ENCODE measurements at places on chromosomes 7 and 10.
A peak's percentile ranks its signal among the peaks of the same experiment; 100 is the strongest.

DNA sequence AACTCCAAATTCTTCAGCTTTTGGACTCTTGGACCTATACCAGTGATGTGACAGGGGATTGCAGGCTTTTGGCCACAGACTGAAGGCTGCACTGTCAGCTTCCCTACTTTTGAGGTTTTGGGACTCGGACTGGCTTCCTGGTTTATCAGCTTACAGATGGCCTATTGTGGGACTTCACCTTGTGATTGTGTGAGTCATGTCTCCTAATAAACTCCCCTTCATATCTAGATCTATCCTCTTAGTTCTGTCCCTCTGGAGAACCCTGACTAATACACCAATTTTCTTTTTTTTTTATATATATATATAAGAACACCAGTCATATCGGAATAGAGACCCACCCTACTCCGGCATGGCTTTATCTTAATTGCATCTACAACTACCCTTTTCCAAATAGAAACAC lies 166.8 kb downstream of the ETV1 start:
- no peak for DNase-seq

GRCh38 chr10:34029455-34029854 lies 695.0 kb upstream of the NRP1 start:
- DNase-seq, result no peak

GRCh38 chr7:18458830-18459229 lies 36.7 kb upstream of the HDAC9 start:
- DNase-seq, result no peak

- peak; percentile 42 for DNase-seq
Observed at GRCh38 chr10:80487791-80488538, 33.9 kb downstream of the TSPAN14 start.

- DNase-seq, result no peak
Observed at GRCh38 chr7:80735330-80735729, 96.9 kb downstream of the CD36 start.

DNA sequence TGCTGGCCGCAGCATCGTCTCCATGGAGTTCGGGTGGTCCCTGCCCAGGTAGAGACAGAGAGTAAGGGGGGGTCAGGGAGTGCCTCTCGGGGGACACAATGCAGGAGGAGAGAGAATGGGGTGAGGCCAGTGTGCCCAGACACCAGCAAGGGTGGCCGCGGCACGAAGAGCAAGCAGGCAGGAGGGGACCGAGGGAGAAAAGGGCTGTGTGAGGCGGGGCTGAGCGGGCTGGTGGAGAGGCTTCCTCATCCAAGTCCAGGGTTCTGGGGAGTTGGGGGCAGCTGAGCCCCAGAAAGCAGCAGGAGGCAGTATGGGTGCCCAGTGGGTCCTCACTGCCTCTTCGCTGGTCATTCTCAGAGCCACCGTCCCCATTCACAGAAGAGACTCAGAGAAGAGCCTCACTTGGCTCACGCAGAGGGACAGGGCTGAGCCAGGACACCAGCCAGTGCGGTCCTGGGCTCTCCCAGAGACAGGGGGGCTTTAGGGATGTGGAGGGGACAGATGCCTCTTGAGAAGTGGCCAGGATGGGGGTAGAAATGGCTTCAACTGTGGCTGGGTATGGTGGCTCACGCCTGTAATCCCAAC lies 78.9 kb downstream of the MICALL2 start:
- no peak for DNase-seq

- DNase-seq, result no peak
Observed at GRCh38 chr10:53833908-53834307, 967.1 kb downstream of the PCDH15 start.

DNA sequence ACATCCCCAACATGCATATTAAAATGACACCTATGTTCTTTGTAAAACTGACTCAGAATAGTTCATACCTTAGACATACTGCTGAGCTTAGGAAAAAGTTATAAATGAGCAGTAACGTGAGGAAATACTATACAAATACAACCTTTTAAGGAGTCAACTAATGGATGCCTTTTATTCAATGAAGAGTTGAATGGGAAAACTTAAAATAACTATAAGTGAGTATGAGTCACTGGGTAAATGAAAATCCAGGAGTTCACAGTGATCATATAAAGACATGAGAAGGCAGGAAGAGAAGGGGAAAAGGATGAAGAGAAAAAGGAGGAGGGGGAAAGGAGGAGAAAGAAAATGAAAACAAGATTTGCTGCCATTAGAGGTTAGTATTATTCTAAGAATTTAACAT lies 157.8 kb upstream of the PCDH15 start:
- DNase-seq, result no peak

GRCh38 chr7:41481353-41481752 lies 221.5 kb downstream of the INHBA start:
- DNase-seq, result no peak

- DNase-seq, result no peak
Observed at GRCh38 chr10:133094866-133095265, 7.1 kb downstream of the ADGRA1 start.

GRCh38 chr7:48976850-48977249 lies 52.5 kb downstream of the CDC14C start:
- DNase-seq, result no peak

DNA sequence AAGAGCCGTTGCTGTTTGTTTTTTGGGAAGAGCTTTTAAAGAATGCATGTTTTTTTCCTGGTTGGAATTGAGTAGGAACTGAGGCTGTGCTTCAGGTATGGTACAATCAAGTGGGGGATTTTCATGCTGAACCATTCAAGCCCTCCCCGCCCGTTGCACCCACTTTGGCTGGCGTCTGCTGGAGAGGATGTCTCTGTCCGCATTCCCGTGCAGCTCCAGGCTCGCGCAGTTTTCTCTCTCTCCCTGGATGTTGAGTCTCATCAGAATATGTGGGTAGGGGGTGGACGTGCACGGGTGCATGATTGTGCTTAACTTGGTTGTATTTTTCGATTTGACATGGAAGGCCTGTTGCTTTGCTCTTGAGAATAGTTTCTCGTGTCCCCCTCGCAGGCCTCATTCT lies 31.6 kb downstream of the PFKFB3 start:
- no peak for DNase-seq

GRCh38 chr10:47323636-47324296 lies 1.5 kb downstream of the GDF2 start:
- no peak for DNase-seq

DNA sequence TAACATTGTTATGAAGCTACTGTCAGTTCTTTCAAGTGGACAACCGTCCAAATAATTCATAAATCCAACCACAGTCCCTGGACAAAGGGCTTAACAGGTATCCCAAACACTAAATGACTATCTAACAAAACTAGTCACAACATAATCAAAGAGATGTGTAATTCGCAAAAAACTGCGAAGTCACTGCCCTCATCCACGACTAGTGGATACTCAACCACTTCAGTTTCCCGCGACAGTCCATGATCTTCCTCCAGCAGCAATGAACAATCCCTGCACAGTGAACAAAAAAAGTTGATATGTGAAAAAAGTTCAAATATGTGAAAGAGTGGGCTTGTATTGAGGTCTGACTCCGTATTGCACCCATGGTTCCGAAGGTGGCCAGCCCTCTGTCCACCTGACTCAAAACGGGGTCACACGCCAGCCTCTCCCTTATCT lies 287 bp downstream of the DCLRE1A start:
- no peak for DNase-seq

- DNase-seq, result no peak
Observed at GRCh38 chr10:130191380-130191779, 55.2 kb downstream of the GLRX3 start.

- DNase-seq, result no peak
Observed at GRCh38 chr7:49789736-49790135, 16.3 kb downstream of the VWC2 start.

GRCh38 chr10:67666416-67667034 lies 29.5 kb downstream of the CTNNA3 start:
- no peak for DNase-seq

- DNase-seq, result no peak
Observed at GRCh38 chr10:43971981-43972380, 323.3 kb upstream of the ZNF32 start.

GRCh38 chr7:42080841-42081586 lies 156.0 kb downstream of the GLI3 start:
- no peak for DNase-seq

- DNase-seq, result peak; percentile 33
Observed at GRCh38 chr10:90857635-90858460, at the start of gene HTR7. Gene HTR7, minus strand, starts transcription at chr10:90858039. Its CDS starts 368 bp downstream, at chr10:90857671.

GRCh38 chr10:26725837-26726727 lies 28.6 kb downstream of the PDSS1 start:
- DNase-seq, result no peak

DNA sequence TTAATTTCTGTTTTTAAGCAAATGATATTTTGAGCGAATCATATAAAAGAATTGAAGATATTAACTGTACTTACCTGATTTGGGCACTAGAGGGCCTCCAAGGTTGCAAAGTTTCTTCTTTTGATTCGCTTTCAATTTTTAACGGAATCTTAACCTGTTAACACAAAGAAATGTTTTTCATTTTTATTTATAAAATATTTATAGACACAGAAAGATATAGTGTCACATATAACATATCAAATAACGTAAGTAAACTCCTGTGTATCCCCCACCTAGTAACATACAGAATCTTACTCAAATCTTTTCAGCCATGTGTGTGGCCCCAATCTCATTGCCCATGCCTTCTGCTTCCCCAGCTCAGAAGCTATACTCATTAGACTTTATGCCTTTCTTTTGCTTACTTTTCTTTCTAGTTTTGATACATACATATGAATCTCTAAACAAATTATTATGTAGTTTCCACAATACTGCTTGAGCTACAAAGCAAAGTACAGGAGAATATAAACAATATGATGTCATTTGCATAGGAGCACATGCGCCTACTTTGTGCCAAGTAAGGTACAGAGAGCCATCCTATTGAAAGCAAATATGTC lies 49.5 kb upstream of the ZPBP start:
- no peak for DNase-seq

DNA sequence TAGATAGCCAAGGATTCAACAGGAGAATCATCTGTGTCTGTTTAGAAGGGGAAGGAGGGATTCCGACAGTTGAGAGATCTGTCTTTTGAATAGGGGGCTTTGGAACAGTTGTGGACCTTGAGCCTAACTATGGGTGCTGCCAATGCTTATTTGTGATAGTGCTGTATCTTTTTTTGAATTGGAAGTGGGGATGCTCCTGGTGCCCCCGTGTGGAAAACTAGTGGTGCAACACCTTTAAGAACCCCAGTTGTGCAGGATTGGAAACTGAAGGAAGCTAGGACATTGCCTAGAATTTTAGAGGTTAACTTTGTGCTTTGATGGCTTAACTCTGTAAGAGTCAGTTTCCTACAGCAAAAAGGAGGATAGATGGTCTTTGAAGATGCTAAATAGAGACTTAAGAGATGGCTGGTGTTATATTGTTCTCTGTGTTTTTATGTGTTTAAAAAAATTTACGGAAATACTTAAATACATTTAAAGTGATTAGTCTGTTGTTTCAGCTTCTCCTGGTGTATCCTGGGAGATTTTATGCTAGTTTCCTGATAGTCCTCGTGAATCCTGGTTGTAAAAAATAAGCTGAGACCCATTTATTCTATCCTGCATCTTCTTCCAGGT lies 69.3 kb downstream of the AP3M1 start:
- DNase-seq, result no peak

GRCh38 chr7:126685018-126685573 lies 567.6 kb downstream of the GRM8 start:
- DNase-seq, result no peak

DNA sequence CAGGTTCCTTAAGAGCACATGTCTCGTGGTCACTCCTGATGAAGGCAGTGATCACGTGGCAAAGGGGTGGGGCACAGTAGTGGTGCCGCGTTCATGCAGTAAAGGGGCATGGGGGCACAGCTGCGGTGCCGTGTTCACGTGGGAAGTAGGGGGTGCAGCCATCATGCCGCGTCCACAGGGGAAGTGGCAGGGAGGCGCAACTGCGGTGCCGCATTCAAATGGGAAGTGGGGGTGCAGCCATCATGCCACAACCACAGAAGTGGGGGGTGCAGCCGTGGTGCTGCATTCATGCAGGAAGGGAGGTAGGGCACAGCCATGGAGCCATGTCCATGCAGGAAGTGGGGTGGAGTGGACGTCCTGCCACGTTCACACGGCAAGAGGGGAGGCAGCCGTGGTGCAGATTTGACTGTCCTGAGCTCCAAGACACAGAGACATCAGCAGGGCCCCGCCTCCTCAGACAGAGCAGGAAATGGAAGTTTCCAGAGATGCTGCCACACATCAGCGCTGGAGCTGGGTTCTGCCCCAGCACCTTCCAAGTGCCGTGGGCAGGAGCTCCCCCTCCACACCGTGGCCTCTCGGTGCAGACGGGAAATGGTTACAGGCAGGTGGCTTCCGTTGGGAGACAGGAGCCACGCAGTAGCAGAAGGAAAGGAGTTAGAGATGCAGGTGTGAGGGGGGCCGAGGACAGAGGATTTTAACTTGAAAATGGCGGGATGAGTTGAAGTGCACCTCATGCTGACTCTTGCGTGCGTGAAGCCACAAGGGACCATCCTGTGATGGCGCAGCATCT lies 95.0 kb upstream of the DDC start:
- peak; percentile 28 for DNase-seq

DNA sequence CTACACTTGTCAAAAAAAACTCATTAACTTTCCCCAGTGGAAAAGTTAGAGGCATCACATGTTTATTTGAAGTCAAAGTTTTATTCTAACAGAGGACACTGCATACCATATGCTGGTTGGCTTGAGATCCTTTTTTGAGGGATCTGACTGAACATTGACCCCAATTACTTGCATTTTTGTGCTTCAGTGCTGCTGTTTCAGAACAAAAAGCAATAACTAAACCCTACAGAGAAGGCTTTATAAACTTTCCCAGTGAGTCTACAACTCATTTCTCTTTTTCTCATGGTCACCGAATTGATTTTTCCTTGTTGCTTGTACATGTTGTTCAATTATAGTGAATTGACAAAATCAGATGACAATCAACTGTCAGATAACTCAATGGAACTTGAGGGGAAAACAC lies 69.3 kb upstream of the PHYHIPL start:
- no peak for DNase-seq

DNA sequence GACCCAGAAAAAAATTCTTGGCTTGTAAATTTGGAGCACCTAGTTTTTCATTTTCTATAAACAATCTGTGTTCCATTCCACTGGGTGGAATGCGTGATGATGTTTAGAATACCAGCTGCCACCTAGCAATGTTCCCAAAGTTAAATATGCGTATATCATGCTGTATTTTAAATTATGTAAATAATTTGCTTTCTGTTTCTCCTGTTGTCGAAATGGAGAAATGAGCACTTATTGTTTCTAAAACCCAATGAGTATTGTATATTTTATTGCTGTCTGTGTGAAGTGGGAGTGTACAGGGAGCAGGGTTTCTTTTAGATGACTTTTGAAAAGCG lies 49.4 kb upstream of the CELF2 start:
- DNase-seq, result no peak

DNA sequence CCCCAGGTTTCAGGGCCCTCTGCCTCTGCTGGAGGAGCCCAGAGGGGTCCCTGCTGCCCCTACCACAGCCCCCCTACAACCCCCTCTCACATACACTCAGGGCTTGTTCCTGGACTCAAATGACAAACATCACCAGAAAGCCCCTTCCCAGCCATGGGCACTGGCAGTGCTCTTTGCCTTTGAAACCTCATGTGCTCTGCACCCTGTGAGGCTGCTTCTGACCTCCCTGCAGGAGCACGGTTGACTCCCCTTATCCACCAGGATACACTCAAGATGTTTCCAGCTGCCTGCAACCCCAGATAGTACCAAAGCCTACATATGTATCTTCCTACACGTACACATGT lies 3.5 kb upstream of the ADIRF start:
- DNase-seq, result no peak

- DNase-seq, result no peak
Observed at GRCh38 chr10:19874791-19875190, 58.6 kb downstream of the PLXDC2 start.

- DNase-seq, result no peak
Observed at GRCh38 chr7:24718431-24718831, 38.8 kb downstream of the GSDME start.

All from activated gamma-delta T cell (primary cell).